ENCODE measurements at places on chromosomes 5 and 9.
A peak's percentile ranks its signal among the peaks of the same experiment; 100 is the strongest.

DNA sequence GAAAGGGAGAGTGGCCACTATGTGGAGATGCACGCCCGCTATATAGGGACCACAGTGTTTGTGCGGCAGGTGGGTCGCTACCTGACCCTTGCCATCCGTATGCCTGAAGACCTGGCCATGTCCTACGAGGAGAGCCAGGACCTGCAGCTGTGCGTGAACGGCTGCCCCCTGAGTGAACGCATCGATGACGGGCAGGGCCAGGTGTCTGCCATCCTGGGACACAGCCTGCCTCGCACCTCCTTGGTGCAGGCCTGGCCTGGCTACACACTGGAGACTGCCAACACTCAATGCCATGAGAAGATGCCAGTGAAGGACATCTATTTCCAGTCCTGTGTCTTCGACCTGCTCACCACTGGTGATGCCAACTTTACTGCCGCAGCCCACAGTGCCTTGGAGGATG lies 19.8 kb downstream of the RGMB start:
- DNase-seq = no peak

DNA sequence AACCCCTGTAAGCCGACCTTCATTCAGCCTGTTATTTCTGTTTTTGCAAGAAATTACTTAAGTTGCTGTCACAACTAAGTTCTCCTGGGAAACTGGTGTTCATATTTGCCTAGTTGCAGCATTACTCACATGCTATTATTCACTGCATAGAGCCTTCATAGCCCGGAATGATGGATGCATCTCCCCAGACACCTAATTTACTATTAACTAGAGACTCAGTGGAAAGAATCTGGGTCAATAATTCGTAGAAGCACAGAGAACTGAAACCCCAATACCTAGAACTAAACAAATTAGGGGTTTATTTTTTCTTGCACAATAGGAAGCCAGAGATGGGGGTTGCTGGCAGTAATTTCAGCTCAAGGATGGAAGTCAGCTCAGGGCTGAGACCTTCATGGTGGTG lies 45.7 kb upstream of the FAM170A start:
- DNase-seq = no peak

GRCh38 chr9:16823906-16824305 lies 46.6 kb downstream of the BNC2 start:
- no peak for DNase-seq

GRCh38 chr9:18857769-18858168 lies 175.2 kb downstream of the SAXO1 start:
- no peak for DNase-seq

DNA sequence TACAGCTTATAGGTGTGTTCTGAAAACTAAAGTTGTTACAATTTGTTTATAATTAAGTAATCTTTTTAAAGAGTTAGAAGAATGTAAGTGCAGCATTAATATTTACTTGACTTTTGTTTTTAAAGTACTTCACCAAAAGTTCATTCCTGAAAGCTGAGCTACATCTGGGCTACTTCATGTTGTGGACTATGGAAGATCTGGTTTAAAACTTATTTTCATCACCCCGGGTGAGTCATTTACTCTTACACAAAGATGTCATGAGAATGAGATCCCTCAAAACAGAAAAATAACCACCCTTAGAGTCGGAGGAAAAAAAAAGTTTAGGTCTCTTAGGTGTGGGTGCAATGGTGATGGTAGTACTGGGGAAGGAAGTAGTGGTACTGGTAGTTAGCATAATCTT lies 5.1 kb downstream of the POU5F2 start:
- DNase-seq = no peak

DNA sequence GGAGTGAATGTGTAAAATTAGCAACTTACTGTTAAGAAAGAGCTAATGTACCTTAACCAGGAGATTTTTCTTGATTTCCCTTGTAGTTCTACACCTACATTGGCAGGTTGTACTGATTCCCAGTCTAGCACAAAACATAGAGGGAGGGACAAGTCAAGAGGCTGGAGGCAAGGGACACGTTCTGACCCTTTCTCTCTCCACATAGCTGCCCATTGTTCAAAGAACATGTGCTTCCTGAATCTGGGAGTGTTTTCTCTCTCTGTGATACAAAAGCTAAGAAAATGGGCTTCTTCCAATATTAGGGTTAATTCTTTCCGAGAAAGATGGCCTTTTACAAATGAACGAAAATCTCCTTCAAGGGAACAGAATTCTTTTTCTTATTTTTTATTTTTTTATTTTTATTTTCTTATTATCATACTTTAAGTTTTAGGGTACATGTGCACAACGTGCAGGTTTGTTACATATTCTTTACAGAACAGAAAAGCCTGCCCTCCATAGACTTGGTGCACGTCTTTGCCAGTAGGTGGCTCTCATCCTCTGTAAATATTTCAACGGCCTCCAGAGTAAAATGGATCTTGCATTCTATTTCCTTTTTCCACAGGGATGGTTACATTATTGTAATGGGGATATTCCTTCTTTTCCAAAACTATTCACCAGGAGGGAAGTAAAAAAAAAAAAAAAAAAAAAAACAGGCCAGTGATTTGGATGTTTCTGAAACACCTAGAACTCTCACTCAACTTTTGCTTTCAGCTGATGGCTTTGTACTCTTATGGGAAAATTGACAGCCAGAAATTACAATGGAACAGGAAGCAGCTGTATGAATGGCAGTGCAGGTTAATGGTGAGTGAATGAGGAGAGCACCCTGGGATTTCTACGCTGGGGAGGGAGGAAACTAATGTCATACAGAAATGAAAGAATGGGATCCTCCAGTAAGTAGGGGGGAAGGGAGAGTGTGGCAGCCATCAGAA lies 13.1 kb upstream of the IFNA5 start:
- DNase-seq = peak; percentile 11

- DNase-seq = peak; percentile 71
These were observed 995 bp downstream of the IPPK start for GRCh38 chr9:92668746-92669526.

DNA sequence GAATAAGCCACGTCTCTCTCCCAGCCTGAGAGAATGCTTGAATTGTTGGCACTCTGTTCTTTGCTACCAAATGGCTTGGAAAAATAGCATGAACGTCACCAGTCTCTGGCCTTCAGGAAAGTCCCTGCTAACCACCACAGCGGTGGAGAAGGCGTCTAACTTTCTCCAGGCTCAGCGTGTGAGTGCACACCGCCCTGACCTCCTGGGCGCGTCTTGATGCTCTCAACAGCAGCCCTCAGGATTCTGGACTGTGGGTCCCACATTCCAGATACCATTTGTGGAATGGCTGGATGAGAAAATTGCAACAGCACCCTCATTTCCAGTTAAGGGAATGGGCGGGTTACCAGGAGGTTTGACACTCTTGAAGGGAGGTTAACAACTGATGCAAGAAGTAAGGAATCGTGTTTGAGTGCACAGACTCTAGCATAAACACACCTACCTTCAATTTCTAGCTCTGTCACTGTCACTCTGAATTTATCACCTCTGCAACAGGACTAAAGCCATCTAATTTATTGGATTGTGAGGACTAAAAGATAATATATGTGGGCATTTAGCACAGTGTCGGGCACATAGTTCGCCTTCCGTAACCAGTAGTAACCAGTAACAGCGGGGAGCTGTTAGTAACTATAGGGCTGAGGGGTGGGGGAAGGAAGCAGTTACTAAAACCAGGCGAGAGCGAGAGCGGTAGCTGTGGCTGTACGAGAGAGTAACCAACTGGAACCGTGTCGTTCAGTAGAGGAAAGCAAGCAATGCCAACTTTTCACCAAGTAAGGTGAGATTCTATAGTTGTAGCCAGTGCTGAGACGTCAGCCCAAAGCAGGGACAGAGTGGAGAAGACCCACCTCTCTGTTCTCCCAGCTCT lies 807 bp upstream of the PLGRKT start:
- no peak for DNase-seq

DNA sequence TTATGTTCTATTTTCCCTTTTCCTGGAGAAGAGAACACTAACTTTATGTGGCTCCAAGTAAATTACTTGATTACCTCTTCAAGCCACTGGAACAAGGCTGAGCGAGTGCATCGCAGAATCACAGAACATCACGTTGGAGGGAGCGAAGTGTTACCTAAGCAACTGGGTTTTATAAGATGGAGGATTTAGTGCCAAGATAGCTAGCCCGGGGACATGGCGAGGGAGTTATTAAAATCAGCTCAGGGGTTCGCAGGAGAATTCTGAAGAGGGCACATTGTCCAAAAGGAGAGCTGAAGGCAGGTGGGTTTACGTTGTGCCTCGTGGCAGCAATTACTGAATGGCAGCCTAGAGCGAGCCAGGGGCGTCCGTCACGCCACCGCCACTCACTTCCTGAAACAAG lies 563.2 kb upstream of the ADAMTS16 start:
- no peak for DNase-seq

DNA sequence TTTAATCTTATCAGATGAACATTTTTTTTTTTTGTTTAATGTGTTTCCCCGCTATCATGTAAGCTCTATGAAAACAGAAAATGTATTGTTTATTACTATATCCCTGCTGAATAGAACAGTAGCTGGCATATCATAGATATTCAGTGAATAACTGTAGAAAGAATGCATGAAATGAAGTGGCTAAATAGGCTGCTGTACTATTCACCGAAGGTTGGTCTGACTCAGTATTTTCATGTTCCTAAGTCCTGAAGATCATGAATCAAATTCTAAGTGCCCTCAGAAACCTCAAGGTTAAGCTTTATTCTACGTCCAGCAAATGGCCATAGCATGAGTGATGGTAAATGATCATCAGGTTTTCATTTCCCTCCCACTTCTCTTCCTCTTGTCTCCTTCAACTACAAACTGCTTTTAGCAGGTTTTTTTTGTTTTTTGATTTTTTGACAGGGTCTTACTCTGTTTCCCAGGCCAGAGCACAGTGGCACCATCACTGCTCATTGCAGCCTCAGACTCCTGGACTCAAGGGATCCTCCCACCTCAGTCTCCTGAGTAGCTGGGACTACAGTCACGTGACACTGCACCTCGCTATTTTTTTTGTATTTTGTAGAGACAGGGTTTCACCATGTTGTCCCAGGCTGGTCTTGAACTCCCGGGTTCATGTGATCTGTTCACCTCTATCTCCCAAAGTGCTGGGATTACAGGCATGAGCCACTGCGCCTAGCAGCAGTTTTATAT lies 19.1 kb upstream of the ZFAND5 start:
- no peak for DNase-seq

DNA sequence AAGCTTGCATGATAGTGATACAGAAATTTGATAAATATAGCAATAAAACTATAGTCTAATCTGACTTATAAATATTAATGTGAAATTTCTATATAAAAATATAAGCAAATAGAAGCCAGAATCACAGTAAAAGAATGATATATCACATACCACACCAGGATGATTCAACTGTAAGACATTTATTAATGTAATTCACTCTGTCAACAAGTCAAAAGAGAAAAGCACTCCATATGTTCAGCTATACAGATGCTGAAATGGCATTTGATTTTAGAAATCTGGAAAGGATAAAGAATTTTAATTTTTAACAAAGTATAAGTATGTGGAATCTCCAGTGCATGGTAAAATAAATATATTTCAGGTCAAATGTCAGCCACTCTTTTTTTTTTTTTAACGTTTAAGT lies 372.4 kb downstream of the KCNN2 start:
- no peak for DNase-seq

DNA sequence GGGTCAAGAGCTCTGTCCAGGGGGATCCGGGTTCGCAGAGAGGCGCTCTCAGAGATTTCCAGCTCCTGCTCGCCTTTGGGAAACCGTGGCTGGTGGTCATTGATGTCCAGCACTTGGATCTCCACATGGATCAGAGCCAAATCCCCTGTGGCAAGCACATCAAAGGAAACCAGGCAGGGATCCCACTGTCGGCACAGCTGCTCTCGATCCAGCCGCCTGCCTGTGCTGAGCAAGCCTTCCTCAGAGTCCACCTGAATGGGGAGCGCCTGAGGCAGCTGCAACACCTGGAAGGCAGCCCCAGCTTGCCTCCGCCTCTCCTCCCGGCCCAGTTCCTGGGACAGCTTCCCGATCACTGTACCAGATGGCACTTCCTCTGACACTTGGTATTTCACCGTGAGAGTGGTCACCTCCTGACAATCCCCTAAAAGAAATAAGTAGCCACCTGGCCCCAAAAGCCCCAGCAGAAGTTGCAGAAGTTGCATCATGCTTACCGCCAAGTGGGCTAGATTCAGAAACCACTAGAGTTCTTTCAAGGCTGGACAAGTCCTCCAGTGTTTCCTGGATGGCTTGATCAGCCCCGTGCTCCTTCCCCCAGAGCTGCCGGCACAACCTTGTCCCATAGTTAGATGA lies 520 bp downstream of the PCDH12 start:
- no peak for DNase-seq

- no peak for DNase-seq
These were observed 9.3 kb downstream of the SLC25A48 start for GRCh38 chr5:135843571-135844337.

DNA sequence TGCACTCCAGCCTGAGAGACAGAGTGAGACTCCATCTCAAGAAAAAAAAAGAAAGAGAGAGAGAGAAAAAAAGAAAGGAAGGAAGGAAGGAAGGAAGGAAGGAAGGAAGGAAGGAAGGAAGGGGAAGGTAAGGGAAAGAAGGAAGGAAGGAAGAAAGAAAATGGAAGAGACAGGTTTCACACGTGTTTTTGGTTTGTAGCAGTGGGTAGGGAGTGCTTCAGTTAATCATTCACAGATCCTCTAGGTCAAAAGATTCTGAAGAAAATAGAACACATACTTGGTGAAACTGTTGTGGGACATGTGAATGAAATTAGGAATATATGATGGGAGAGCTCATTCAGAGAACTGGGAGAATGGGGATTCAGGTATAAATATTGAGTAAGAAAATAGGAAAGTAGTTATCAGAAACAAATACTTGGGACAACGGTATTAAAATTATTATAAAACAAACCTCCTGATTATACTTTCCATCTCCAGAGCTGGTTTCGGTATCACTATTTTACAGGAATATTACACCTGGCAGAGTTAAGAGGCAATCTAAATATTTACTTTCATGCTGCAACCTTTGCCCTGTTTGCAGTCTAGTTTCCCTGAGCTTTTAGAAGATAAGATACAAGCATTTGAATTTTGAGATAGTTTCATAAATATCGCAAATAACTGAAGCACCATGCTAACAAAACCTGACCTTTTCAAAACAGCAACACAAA lies 37.2 kb downstream of the MARVELD2 start:
- no peak for DNase-seq

- no peak for DNase-seq
These were observed 126.5 kb downstream of the MRPL36 start for GRCh38 chr5:1673042-1673677.

DNA sequence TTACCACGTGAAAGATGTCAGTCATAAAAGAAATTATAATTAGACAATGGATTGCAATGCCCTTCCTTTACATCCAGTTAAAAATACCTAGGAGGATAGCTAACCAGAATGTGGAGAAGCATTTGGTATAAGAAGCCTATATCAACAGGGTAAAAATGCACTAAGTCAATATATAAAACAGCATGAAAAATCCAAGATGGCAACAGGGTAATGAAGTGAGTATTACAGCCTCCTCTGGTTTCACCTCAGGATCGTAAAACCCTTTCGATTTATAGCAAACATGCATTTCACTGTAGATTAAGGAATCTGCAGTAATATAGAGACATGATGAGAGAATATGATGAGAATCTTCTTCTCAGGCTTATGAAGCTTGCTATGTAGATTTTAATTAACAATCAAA lies 999.3 kb downstream of the NR2F1-AS1 start:
- no peak for DNase-seq
